NCI-H2081 (cell line): ENCODE measurements at places on chromosomes 13 and 19.

- no peak for DNase-seq
Observed at GRCh38 chr13:23458989-23459388, 25.5 kb upstream of the SACS start.

DNA sequence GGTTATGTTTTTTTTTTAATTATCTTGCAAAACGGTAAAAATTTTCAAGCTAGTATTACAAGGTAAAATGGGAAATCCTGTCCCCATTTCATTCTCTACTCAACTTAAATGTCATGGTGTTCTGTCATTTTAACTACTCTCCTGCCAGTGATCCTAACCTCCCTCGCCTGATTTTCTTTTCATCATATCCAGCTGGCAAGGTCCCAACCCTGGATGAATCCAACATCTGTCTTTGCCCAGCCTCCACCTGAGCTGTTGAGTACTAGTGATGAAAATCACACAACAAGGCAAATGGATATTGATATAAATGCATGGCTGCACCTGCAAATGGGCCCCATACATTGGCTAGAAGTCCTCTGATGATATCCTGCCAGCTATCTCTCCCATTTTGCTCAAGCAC lies 6.9 kb upstream of the CDK8 start:
- peak; percentile 5 for DNase-seq

- no peak for DNase-seq
Observed at GRCh38 chr13:23902975-23903905, 5.9 kb upstream of the C1QTNF9B start.

GRCh38 chr13:66532845-66533244 lies 697.3 kb downstream of the PCDH9 start:
- no peak for DNase-seq

- DNase-seq = no peak
Observed at GRCh38 chr13:95862408-95862807, 185.5 kb downstream of the DNAJC3 start.

DNA sequence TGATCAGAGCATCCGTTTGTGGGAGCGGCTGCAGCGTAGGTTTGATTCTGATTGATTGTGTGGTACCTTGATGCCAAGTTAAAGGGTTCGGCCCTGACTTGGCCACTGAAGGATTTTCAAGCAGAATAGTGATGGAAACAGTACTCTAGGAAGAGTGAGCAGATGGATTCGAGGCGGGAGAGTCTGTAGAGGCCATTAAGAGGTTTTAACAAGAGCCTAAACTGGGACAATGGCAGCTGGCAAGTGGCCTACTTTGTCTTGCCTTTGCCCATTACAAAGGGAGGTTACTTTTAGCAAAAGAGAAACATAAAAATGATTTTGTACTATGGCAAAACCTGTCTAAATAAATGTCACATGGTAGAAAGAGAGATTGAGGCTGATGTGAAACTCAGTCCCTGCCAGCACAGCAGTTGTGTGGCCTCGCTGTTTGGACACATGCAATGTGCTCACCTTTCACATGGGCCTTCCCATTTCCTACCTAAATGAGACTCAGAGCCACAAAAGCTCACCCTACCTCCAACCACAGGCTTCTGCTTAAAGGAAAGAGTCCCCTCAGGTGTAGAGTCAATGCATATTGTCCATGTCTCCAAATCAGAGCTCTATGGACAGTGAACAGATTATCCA lies 62.4 kb upstream of the RAP2A start:
- DNase-seq = no peak

DNA sequence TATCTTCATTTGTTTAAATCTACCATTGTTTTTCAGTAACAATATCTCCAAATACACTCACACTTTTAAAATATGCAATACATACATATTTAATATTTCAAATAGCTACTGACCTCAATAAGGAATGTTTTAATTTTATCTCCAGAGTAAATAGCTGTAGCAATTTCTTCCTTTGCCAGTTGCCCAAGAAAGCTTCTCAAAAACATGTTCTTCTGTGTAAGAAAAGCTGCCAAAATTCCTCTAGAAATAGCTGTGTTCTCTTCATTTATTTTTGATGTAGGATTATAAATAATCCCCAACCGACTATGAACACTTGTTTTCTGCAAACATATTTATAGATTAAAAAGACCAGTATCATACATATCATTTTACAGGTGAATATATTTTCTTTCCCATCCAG lies 150.5 kb downstream of the UGGT2 start:
- no peak for DNase-seq

GRCh38 chr19:42021185-42021584 lies 27.2 kb upstream of the ATP1A3 start:
- no peak for DNase-seq

DNA sequence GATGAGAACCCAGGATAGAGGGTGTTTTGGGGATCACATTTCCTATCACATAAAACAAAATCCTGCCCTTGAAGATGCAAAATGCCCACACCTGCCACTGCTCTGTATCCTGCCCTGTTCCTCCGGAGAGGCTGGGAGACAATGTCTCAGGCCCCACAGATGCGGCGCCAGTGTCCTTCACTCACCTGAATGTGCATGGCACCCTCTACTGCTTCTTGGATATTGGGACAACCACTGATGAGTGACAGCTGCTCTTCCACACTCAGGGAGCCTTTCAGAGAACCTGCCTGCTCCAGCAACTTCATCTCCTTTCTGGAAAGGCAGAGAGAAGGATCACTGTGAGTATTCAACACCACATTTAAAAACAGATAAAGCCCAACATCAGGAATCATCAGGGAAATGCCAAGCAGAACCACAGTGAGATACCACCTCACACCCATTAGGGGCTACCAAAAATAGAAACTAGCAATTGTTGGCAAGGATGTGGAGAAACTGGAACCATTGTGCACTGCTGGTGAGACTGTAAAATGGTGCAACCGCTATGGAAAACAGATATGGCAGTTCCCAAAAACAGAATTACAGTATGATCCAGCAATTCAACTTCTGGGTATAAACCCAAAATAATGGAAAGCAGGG lies 36.4 kb downstream of the CRYL1 start:
- DNase-seq = no peak

- no peak for DNase-seq
Observed at GRCh38 chr19:42068756-42069571, 1.0 kb downstream of the GRIK5 start.

DNA sequence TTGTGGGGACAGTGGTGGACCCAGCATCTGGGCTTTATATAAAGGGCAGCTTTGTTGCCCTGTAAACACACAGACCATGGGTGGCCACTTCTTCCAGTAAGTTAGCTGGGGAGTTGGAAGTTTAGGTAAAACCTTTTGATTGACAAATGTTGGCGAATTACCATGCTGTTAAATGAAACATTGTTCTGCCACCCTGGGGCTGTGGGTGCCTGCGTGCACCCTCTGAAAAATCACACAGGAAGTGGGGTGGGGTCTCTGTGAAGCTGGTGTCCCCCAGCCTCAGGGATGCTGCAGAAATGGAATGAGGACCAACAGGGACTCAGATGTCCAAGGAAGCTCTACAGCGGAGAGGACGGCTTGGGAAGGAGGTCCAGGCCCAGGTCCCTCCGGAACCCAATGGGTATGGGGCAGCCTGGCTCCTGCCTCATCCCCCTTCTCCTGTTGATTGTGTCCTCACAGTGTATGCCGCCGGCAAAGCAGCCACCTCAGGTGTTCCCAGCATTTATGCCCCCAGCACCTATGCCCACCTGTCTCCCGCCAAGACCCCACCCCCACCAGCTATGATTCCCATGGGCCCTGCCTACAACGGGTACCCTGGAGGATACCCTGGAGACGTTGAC lies 2.8 kb upstream of the USF2 start:
- no peak for DNase-seq

- no peak for DNase-seq
Observed at GRCh38 chr13:106529415-106530170, 5.9 kb downstream of the EFNB2 start.

GRCh38 chr13:80571346-80572307 lies 230.7 kb upstream of the SPRY2 start:
- DNase-seq = no peak

DNA sequence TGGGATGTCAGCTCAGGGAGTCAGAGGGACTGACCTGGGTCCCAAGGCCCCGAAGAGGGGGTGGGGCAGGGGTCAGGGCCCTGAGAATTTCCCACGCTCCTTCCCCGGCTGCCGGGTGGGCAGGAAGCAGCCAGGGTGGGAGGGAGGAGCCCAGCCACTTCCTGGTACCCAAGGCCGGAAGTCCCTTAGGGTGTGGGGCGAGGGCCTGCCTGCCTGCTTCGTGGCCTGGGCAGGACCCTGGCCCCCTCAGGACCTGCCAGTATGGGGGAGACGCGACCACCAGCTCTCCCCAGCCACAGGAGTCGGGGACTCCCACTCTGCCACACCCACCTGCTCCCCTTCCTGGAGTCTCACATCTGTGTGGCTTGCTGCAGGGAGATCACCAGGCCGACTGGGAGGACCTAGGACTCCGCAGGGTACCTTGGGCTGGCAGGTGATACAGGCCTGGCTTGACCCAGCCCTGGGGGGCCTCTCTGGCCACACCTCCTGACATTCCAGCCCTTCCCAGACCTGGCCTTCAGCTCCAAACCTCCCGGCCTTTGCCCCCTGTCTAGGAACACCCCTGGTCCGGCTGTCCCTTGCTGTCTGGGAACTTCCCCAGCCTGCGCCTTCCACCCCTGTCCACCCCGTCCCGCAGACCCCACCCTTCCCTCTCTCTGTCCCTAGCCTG lies 9.8 kb upstream of the CIRBP start:
- DNase-seq = no peak

- DNase-seq = peak; percentile 79
Observed at GRCh38 chr13:100573121-100573520, 15.5 kb downstream of the GGACT start.

GRCh38 chr19:28736528-28736927 lies 476.4 kb downstream of the UQCRFS1 start:
- DNase-seq = no peak

GRCh38 chr19:40741527-40742390 lies 8.5 kb downstream of the ACTMAP start:
- DNase-seq = no peak

- DNase-seq = no peak
Observed at GRCh38 chr19:29714371-29714952, 599 bp downstream of the C19orf12 start.

DNA sequence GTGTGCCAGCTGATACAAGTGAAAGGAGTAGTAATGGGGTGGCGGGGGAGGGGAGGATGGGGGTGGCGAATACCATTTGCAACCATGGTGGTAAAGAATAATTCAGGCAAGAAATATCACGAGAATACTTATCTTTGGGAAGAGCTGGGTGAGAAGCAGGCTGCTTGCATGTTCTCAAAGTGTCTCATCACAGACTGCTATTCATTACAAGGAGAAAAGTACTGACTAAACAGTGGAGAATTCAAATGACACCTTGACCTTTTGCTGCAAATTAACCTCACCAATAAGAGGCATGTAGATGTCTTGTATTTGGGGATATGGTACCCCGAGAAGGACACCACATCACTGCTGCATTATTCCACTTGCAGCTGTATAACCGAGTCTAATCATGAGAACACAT lies 585.7 kb upstream of the GPC6 start:
- DNase-seq = no peak

- no peak for DNase-seq
Observed at GRCh38 chr19:34540811-34541557, 59.4 kb downstream of the WTIP start.

- no peak for DNase-seq
Observed at GRCh38 chr19:33861950-33862349, 65.3 kb downstream of the KCTD15 start.

DNA sequence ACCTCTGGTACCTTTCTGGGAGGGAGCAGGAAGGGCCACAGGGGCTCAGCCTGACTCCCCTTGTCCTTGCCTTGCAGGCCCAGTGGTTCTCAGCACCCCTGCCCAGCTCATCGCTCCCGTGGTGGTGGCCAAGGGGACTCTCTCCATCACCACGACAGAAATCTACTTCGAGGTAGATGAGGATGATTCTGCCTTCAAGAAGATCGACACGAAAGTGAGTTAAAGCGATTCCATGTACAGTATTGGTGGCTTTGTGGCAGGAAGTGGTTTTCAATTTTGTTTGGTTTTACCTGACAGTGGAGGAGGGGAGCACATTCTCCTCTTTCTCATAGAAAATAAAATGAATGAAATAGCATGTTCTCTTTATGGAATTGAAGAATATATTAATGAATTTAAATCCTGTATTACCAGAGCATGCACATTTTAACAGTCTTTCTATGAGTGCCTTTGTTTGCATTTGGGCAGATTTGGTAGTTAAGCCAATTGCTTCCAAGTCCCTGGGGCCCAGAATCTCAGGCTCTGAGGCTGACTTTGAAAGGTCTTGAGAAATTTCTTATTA lies 4.1 kb downstream of the MAB21L1 start:
- DNase-seq = no peak

GRCh38 chr13:51645154-51645650 lies 60.9 kb downstream of the WDFY2 start:
- peak; percentile 4 for DNase-seq

DNA sequence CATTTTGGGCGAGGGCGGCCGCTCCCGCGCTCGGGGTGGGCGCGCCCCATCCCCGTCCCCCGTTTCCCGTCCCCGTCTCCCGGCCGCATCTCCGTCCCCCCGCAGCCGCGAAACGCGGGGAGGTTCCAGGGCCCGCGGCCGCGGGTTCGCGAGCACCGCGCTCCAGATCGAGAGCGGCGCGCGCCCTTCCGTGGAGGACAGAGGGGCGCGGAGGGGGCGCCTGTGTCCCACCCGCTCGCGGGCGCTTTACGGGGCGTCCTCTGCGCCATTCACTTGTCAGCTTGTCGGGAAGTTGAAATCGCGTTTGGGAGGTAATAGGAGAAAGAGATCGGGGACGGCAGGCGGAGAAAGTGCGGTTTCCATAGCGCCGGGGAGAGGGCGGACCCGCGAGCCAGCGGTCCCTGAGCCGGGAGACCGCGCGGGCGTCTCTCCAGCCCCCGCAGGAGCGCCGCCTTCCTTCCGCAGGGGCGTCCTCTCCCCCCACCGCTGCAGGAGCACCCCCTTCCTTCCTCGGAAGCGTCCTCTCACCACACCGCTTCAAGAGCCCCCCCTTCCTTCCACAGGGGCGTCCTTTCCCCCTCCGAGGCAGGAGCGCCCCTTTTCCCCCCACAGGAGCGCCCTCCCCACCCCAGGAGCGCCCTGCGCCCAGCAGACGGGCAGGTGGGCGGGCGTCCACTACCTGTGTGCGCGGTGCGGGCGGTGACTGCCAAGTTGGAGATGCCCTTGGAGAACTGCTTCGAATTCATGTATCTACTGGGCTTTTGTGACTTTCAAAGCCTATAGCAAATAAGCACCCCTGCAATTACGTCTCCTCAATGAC lies 962 bp upstream of the IRS2 start:
- peak; percentile 47 for DNase-seq

GRCh38 chr13:25469169-25469525 lies 97.4 kb downstream of the ATP8A2 start:
- no peak for DNase-seq

DNA sequence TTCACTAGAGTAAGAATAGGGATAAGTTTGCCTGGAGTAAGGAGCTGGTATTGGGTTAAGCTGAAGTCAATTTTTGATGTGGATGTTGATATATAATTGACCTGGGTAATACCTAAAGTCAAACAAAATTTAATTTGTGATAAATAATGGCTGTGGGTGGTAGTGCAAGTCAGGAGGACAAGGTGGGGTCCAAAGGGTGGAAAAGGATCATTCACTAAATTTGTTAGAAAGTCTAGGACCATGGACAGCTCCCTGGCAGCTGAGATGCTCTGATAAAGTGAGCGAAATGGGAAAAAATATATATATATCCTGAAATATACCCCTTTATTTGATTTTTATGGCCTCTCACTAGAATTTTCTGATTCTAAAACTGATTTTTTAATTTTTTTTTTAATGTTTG lies 463.5 kb downstream of the GPC6 start:
- DNase-seq = no peak
